RPMI7951 (cell line): ENCODE measurements at places on chromosomes 3 and 15. TPM values are rescaled to one million over a fixed set of nuclear protein-coding genes. Genes with fewer than 3 reads are reported as not detected.

GRCh38 chr15:27336676-27337075 is 365.7 kb downstream of the GABRG3 start:
- no peak for DNase-seq

DNA sequence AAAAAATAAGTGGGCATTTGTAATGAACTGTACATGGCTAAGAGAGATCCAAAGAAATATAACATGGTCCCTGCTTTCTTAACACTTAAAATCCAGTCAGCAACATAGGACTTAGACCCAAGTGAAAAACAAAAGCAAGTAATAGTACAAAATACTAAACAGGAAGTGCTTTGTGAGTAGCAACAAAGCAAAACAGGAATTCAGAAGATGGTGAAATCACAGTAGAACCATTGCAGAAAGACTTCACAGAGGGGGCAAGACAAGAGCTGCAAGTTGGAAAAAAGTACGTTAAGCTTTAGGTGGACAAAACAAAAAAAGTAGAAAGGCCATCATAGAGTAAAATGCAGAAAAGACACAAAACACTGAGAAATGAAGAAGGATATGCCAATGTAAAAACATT is 116.0 kb downstream of the TBC1D5 start:
- no peak for DNase-seq

DNA sequence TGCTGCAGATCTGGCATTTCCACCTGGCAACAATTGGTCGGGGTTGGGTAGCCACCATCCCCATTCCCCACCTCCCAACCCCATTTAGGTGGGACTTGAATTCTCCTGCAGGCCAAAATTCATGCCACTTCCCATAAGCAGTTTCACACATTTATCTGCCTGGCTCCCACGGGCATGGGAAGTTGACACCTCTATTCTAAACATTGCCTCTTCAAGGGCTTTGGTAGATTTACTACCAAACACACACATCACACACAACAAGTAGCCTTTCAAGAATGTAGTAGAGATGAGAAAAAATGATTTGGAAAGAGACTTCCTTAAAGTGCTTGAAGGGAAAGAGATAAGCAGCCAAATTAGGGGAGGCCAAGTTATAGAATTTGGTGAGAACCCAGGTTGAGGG is 30.9 kb downstream of the ZBTB38 start:
- no peak for DNase-seq

DNA sequence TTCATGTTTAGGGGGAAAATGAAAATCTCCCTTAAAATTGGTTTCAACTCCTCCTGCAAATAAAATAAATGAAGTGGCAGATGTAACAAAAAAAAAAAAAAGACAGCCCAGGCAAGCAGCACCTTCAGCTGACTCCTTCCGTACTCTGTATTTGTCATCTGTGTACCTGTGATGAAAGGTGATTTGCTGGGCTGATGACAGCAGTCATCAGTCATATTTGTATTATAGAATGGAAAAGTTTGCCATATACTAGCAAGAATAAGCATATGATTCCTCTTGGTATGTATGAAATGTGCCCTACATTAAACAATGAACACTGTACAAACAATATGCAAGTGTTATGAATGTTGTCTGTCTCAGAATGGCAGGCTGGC is 44.1 kb upstream of the WWTR1 start:
- no peak for DNase-seq

DNA sequence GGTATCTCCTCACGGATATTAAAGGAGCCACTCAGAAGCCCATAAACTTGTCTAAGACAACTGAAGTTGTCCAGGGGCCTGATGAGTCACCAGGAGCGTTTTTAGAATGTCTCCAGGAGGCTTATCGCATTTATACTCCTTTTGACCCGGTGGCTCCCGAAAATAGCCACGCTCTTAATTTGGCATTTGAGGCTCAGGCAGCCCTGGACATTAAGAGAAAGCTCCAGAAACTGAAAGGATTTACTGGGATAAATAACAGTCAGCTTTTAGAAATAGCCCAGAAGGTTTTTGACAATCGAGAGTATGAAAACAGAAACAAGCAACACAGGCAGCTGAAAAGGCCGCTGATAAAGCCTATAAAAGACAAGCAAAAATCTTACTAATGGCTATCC is 4.1 kb downstream of the DET1 start:
- peak; percentile 74 for DNase-seq

The TRH gene
- not detected in 2 replicates for total RNA-seq

DNA sequence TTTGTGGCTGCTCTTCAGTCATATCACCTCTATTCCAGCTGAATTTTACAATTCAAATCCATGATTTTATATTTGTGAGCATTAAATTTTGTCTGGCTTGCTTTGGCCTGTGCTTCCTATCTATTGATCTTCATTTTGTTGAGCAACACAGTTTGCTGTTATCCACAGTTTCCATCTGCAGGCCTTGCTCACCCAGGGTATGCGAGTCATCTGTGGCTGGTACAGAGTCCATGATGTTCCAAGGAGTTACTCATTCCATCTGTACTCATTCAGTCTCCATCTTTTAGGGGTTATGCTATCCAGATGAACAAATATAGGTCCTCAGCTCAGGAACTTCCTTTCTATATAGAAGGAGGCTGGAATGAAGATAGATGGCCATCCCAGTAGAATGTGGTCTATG is 70.1 kb upstream of the CCK start:
- no peak for DNase-seq

The NANOGP8 gene
- total RNA-seq: not detected in 2 replicates

- no peak for DNase-seq
Measured at GRCh38 chr3:104933972-104934371, 432.7 kb upstream of the ALCAM start.

GRCh38 chr3:10962481-10963036 is 30.0 kb upstream of the SLC6A1 start:
- DNase-seq: no peak

GRCh38 chr3:57464801-57465200 is 79.3 kb downstream of the DNAH12 start:
- DNase-seq: peak; percentile 29

- peak; percentile 85 for DNase-seq
Measured at GRCh38 chr3:148943506-148944205, 47.7 kb upstream of the GYG1 start.

DNA sequence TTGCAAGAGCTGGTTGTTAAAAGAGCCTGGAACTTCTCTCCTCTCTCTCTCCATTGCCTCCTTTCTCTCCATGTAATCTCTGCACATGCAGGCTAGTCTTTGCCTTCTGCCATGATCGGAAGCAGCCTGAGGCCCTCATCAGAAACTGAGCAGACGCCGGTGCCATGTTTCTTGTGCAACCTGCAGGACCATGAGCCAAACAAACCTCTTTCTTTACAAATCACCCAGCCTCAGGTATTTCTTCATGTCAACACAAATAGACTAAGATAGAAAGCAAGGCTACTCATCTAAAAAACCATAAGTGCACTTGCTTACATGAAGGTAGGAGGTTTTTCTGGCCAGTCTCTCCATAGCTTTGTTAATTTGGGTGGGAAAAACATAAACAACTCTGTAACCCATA is 8.7 kb downstream of the PDZRN3 start:
- no peak for DNase-seq

DNA sequence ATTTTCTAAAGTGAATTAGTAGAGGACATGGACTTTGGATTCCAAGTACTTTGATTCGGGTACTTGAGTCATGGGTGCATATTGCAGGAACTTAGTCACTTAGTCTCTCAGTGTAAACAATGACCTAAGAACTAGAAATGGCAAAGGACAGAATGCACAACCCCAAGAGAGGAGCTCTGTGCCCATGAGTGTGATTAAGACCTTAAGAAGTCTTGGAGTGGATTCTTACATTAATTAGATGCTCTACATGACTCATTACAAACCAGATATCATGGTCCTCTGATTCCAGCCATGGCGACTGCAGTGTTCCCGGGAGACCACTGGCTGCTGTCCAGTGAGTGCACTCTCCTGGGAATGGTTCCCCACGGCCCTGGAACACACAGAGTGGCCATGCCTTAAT is 251.5 kb downstream of the GABRG3 start:
- DNase-seq: no peak

The GOLGA8M gene
- not detected in 2 replicates for total RNA-seq

DNA sequence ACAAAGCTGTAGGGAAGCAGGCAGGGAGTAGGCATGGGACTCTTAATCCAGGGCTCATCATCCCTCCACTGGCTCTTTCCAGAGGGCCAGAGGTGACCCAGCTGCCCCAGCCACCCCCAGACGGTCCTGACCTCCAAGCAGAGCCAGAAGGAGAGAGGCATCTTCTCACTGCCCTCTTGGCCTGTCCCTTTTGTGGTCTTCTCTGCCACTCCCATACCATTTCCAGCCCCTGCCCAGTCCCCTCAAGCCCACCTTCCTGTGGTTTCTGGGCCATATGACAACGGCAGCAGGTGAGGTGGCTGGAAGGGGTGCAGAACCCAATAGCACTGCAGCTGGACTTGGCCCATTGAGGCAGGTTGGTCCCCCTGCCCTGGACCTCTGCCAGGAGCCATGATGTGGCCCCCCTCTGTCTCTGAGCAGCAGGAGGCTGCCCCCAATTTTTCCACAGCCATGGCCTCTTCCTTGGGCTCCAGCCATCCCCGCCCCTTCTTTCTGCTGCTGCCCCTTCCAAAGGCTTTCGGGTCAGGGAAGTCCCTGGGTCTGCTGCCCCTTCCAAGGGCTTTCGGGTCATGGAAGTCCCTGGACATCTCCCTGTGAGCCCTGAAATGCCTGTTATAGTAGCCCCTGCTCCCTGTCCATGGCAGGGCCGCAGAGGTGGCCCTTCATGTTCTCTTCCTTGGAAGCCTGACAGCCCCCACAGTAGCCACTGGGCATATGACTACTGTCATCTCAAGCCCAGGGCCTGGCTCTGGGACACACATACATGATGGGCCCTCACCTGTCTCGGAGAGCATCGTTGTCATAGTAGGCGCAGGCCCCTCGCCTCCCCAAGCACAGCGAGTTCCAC is 39.5 kb upstream of the RAB6B start:
- no peak for DNase-seq

The SLC7A14 gene
- total RNA-seq: 0.12 TPM in 1 of 2 replicates, not detected in the other

- no peak for DNase-seq
Measured at GRCh38 chr15:47432826-47433225, 284.5 kb upstream of the SEMA6D start.

DNA sequence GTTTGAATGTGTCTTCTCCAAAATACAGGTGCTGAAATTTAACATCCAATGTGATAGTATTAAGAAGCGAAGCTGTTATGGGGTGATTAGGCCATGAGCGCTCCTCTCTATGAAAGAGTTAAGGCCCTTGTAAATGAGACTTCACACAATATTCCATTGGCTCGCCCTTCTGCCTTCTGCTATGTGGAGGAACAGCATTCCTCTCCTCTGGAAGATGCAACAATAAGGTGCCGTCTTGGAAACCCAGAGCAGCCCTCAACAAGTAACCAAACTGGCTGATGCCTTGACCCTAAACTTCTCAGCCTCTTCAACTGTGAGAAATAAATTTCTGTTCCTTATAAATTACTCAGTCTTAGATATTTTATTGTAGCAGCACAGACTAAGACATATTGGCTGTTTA is 874.6 kb downstream of the ROBO1 start:
- no peak for DNase-seq

DNA sequence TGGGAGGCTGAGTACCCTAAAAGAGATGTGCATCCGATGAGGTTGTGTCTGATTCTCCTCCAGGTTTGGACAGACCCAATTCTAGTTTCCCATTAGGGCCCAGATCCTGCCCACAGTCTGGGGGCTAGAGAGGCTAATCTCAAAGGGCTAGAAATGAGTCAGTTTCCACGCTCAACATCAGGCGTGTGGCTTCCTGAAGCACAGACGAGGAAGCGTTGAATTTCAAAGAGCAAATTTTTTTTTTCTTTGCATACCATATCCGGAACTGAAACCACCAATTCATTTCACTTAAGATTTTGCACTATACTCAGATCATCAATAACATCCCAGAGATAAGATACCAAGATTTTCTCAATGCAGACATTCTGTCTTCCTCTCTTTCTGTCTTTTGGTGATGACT is 173.8 kb upstream of the BCL6 start:
- DNase-seq: no peak

- peak; percentile 68 for DNase-seq
Measured at GRCh38 chr15:65184305-65184867, 756 bp downstream of the CLPX start.

GRCh38 chr3:189621948-189622603 is 9.1 kb upstream of the TP63 start:
- DNase-seq: peak; percentile 69

DNA sequence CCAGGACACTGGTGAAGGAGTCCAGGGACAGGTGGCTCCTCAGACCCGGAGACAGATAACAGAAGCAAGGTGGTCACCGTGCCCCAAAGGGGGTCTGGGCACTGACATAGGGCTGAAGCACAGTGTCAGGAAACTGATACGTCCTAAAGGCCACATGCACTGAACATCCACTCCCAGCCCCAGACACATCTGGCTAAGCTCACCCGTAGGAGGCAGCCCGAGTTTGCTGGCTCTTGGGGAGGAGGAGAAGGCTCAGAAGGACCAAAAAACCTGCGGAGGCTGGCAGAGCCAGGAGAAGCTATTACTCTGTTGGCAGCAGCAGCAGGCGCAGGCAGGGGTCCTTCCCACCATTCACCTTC is 1.2 kb downstream of the CACNA2D2 start:
- DNase-seq: no peak

DNA sequence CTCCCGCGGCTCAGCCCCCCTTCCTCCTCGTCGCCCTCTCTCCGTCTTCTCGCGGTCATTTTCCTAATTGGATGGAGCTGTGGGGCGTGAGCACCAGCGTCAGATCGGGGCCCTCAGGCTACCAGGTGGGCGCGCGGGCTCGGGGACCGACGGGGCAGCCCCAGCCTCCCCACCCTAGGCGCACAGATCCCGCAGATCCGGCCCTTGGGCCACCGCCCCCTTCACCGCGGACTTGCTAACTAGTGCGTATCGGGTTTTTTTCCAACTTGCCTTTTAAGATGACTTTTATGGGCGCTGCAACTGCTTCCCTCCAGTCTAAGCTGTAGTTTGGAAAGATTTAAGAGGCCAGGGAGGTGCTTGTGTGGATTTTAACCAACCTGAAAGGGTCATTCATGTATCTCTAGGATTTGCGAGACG is 1.3 kb downstream of the ZNF710 start:
- peak; percentile 52 for DNase-seq

The DUOXA2 gene
- not detected in 2 replicates for total RNA-seq

GRCh38 chr15:100877551-100877950 is 2.1 kb upstream of the ALDH1A3 start:
- DNase-seq: no peak

The ROPN1 gene
- total RNA-seq: 1.3 TPM in 1 of 2 replicates, not detected in the other

GRCh38 chr15:72312605-72313447 is 7.1 kb downstream of the CELF6 start:
- DNase-seq: peak; percentile 73

The HPS3 gene
- 40.5 and 50.3 TPM in 2 replicates for total RNA-seq

The P2RY1 gene
- total RNA-seq: 0.29 and 0.48 TPM in 2 replicates
